ENCODE measurements at places on chromosomes 3 and 15.

- DNase-seq = no peak
Measured at GRCh38 chr3:124517306-124517705, 212.9 kb upstream of the UMPS start.

DNA sequence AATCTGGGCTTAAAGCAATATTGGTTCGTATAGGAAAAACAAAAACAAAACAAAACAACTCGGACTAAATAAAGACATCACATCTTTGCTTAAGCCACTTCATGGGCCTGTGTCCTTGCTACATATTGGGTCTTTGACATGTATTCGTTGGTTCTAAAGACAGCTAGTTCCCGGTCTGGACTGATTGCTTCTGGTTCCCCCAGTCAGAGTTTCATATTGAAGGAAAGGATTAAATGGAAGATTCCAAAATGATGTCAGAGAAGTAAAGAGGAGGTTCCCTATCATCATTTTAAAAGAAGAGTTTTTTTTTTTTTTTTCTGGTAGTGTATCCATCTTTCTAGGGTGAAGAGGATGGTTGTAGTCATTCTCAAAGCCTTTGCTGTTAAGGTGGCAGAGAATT is 2.3 kb downstream of the OXSR1 start:
- DNase-seq = no peak

GRCh38 chr3:140910860-140911259 is 30.8 kb upstream of the SLC25A36 start:
- DNase-seq = no peak

DNA sequence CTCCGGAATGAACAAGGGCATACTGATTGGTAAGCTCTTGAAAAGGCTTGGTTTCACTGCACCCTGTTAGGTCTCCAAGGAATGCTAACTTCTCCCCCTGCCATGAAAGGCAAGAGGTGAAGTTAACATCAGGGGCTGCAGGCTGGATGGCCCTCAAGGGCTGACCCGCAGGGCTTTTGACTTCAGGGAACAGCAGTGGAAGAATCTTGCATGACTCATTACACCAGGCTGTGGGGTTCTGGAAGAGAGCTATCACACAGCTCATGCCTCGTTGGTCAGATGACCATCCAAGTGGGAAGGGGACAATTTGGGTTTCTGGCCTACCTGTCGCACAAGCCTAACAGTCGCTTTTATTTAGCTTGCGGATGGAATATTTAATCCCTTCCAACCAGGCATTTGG is 23.6 kb upstream of the ATG7 start:
- DNase-seq = no peak

DNA sequence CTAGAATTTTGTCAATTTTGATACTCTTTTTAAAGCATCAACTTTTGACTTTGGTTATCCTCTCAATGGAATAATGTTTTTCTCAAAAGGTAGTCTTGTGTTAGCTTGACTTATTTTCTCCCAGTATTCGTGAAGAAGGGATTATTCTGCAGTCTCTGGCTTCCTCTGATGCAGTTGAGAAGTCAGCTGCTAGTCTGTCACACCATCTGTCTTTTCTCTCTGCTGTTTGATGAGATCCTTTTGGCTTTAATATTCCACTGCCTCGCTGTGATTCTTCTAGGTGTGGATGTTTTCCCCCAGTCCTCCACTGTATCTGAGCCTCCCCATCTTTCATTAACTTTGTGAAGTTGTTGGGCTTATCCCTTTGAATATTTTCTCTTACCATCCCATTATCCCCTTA is 141.0 kb downstream of the WDR72 start:
- DNase-seq = no peak
